ENCODE measurements at places on chromosomes 7 and 10.

DNA sequence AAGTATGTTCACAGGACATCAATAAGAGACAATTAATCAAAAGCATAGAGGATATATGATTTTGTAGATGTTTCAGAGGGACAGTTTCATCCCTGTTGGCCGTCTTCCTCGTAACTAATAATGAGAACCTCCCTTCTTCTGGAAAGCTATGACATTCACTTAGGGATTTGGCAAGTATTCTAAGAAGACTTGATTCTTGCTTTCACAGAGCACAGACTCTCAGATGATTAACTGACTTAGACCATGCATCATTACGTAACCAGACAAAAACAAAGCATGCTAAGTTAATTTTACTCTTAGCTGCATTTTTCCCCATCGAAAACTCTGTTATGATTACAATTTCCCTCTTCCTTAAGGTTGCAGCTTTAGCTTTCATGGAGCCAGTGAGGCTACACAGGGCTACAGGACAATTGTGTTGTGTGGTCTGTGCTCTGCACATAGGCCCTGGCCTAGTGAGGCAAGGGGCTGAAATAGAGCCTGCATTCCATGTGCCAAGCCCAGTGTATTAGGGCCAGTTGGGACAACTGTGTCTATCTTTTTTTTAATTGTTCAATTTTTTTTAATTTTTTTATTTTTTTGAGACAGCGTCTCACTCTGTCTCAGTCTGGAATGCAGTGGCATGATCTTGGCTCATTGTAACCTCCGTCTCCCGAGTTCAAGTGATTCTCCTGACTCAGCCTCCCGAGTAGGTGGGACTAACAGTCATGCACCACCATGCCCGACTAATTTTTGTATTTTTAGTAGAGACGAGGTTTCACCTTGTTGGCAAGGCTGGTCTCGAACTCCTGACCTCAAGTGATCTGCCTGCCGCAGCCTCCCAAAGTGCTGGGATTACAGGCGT, 105.3 kb downstream of the PLXDC2 start:
- DNase-seq: no peak

DNA sequence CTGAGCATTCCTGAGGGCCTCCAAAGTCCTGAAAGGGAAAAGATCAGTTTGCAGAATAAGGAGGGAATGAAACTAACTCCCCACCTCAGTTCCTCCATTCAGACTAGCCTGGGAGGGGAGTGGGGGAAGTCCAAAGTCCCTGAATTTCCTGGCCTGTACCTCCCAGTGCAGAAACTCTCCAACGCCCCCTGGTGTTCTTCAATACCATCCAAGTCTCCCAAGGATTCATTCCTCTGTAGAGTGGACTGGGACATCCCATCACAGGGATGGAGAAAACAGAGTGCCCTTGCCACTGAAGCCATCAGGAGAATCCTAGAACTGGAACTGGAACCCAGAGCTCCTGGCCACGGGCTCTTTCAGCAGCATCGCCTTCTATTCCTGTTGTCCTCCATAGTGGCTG, 1.6 kb upstream of the COL13A1 start:
- DNase-seq: no peak

DNA sequence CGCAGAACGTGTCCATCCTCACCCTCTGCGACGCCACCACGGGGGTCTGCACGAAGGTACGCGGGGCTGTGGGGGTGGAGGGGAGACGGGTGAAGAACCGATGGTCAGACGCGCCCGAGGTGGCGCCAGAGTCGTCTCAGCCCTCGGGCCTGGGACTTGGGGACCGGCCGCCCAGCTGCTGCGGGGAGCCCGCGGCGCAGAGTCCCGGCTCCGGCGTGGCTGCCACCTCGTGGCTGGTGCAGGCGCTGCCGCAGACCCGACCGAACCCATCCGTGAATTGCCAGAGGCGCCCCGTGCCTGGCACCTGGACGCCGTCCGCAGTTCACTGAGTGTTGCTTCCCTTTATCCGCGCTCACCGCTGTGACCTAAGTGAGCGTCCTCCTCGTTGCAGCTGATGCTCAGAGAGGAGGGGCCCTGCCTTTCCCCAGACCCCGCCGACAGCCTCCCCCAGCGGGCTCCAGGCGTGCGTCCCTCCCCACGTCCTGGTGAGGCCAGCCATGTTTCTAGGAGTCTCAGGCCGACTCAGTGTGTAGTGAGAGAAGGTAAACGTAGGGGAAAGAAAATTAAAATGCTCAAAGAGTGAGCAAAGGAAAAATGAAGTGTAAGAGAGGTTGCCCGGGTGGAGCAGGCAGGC, 208.7 kb downstream of the PAXIP1 start:
- DNase-seq: no peak

DNA sequence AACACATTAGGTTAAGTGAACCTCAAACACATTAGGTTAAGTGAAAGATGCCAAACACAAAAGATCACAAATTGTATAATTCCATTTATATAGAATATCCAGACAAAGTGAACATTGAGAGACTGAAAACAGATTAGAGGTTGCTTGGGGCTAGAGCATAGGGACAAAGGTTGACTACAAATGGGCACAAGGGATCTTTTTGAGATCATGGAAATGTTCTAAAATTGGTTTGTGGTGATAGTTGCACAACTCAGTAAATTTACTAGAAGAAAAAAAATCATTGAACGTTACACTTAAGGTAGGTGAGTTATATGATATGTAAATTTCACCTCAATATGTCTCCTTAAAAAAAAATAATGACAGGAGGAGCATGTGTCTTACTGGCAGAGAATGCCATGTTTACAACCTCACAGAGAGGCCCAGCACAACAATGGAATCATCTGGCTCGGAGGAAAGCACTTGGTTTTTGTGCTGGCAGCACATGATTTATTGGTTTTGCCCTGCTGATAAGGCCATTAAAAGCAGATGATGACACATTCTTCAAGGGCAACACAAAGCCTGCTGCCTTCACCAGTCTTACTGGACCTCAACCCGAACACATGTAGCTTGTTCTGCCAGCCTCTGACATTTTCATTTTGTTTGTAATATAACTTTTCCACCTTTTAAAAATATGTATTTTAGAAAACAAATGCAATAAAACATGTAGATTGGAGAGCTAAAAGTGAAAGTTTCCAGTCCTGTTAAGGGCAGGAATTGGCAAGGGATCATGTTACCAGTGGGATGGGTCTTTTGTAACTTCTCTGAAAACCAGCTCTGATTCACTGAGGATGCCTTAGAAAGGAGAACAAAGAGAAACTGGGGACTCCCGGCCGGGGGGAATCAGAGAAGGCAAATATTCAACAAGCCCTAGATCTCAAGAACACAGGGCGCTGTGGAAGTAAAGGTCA, 11.9 kb upstream of the LMOD2 start:
- no peak for DNase-seq

DNA sequence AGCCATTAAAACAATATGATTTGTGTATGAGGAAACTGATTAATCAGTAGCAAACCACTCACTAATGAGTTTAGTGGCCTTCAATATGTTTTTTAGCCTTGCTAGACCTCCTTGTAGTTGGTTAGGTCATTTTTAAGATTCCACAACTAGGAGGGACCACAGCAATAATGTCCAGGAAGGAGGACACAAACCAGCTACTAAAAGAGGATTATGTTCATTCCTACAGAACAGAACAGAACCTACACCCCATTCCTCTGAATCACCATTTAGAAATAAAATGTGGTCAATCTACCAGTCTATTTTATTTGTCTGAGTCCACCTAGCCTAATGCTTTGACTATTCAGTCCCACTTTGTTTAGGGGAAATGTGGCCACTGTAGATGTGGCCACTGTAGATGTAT, 226.3 kb downstream of the GLI3 start:
- DNase-seq: no peak

GRCh38 chr10:121865554-121865953, 62.3 kb downstream of the ATE1 start:
- no peak for DNase-seq

Data from activated naive CD4-positive, alpha-beta T cell treated with Interleukin-2 at 50 U/mL for 16 hours (primary cell).